Brain microvascular endothelial cell (primary cell): ENCODE measurements at places on chromosomes 6 and 20.

- DNase-seq, result peak; percentile 16
Observed at GRCh38 chr20:6768228-6769140, 998 bp downstream of the BMP2 start.

DNA sequence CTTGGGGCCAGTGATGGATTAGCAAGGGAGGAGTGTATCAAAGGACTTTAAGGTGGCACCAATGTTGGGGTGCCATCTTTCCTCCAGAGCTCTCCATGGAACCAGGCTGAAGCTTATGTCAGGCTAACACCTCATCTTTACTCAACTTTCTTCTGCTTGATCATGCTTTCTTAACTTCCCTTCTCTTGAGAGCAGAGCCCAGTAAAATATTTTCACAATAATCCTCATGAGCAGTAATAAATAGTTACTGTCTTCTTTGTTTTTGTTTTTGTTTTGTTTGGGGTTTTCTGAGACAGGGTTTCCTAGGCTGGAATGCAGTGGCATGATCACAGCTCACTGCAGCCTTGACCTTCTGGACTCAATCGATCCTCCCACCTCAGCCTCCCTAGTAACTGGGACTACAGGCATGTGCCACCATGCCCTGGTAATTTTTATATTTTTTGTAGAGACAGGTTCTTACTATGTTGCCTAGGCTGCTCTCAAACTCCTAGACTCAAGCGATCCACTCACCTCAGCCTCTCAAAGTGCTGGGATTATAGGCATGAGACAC lies 127.9 kb upstream of the TOP1 start:
- DNase-seq, result no peak

- no peak for DNase-seq
Observed at GRCh38 chr6:85143676-85144075, 306.2 kb upstream of the NT5E start.

DNA sequence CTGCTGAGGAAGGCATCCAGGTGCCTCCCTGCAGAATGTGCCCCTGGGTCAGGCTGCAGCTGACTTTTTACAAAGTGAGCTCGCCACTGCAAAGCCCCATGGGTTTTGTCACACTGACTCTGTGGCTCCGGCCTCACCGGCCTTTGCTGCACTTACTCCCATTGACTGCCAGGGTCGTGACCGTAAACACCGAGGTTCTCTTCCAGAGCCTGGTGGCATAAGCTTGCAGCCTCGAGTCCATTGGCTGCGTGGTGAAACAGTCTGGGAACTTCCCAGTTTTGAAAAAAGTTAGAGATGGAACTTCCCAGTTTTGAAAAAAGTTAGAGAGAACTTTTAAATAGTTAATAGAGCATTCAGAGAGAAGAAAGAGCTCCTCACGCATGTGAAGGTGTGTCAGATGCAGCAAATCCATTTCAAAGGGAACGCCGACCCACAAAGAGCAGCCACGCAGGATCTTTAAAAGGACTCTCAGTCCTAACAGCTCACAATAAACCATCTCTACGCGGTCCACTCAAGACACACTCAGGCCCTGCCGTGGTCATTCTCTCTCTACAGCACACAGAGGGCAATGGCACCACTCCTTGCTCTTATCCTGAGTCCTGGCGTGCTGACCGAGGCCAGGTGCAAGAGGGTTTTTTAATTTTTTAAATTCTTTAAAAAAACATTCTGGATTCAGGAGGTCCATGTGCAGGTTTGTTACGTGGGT lies 12.8 kb downstream of the RAMACL start:
- no peak for DNase-seq

DNA sequence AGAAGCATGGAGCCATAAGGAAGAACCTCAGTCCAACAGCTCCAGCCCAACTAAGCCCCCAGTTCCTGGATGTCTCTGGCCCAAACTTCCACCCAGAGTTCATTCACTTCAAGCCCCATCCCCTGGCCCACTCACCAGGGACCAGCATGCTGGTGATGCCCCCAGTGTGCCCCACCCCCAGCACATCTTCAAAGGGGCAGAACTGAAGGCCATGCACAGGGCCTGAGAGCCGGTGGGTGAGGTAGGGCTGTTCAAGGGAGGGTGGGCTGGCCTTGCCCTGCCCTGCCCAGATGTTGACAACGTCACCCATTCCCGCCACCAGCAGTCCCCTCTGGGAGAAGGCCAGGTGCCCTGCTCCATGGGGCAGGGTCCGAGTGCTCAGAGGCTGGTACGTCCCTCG lies 3.6 kb downstream of the B3GALT4 start:
- no peak for DNase-seq

DNA sequence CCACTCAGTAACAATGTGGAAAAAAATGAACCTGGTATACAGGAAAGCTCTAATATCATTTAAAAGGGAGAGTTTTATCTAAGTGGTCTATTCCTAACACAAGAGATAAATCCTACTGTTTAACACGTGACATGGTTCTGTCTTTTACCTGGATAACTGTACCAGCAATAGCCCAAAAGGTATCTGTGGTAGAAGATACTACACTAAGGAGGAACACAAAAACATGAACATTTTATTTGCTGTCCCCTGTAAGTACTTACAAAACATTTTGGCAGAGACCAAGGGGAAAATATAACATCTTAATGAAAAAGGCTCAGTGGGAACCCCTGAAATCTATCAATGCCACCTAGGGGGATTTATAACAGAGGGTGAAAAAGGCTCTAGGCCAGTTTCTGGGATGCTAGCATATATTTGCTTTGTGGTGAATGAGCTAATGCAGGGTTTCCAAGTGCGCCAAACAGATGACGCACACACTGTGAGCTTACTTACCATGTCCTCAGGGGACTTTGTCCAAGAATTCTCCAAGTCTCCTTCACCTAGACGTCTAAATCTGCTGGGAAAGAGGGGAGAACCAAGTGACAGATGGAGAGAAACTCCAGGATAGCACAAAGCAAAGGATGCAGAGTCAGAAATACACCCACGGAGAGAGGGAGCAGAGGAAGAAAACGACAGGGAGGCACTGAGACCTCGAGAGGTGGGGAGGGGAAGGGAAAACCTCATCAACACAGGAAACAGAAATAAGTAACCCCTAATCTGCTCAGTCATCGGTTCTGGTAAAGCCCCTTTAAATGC lies 147.9 kb upstream of the PRND start:
- peak; percentile 95 for DNase-seq

DNA sequence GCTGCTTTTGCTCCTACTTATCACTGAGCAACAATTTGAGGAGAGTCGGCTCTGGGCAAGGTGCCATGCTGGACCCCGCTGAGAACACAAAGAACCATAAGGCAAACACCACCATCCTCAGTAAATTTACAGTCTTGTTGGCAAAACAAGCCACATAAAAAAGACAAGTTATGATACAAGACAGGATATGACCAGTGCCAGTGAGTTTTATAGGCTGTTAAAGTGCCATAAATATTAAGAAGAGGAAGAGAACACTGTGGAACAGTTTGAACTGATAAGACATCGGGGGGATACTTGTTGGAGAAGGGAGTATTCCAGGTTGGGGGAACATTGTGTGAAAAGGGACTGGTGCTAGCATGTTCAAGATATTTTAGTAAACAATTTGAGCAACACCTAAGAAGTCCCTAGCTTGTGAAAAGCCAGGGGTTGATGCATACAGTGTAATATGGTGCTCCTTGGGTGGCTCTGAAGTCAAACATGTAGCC lies 25.3 kb upstream of the RIPOR2 start:
- no peak for DNase-seq

- DNase-seq, result peak; percentile 80
Observed at GRCh38 chr6:82182756-82183155, 64.8 kb downstream of the IBTK start.

DNA sequence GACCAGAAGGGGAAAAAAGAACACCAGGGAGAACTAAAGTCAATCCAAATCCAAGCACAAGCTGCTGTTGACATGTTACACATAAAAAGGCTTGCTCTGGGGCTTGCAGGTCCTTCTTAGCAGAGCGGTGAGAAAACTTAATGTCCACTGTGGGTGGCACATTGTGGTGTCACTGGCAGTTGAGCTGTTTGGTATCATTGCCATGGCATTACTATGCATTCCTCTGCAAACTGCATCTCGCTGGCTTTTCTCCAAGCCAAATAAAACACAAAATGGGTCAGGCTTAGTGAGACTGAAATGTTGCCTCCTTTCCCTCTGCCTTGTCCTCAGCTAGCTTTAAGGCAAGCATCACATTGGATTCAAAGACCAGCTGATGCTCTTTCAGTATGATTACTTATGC lies 40.9 kb downstream of the LY86 start:
- peak; percentile 6 for DNase-seq

GRCh38 chr20:63230800-63231268 lies 4.9 kb upstream of the BIRC7 start:
- DNase-seq, result peak; percentile 65

GRCh38 chr6:25027221-25027916 lies 91.6 kb upstream of the RIPOR2 start:
- no peak for DNase-seq

DNA sequence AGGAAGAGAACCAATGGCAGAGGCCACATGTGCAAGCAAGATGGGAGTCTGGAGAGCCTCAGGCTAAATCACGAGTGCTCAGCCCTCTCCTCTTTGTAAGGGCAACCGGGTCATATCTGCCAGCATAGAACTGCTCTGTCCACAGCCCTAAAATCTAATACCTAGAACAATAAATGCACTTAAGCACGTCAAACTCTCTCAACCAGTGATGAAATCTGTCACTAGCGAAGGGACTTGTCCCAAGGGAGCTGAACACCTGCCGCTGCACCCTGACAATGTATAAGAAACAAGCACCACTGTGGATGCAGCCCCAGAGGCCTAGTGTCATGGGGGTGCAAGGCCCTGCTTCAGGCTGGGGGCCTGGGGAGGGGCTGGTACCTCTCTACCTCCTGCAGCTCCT lies 82.5 kb downstream of the PRL start:
- no peak for DNase-seq

GRCh38 chr20:16474363-16474762 lies 98.9 kb downstream of the KIF16B start:
- DNase-seq, result no peak

DNA sequence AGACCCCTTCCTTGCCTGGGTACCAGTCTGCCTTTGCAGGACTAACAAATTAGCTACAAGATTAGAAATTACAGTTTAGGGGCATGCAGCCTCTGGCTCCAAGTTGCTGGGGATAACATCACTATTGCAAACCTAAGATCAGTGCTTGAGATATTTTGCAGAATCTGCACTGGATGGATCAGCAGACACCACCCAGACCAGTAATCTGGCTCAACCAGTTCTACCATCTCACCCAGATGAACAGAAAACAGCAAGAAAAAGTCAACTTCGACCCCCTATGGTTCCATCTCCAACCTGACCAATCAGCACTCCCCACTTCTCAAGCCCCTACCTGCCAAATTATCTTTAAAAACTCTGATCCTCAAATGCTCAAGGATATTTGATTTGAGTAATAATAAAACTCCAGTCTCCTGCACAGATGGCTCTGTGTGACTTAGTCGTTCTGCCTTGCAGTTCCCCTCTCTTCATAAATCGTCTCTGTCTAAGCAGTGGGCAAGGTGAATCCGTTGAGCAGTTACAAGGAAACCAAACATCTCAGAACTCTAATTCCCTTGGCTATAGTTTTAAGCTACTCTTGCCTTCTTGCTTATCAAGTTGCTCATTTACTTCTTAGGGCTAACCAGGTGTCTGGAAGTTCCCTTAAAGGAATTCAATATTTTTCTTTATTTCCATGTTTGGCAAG lies 16.1 kb upstream of the LMBRD1 start:
- no peak for DNase-seq

GRCh38 chr6:87824958-87825491 lies 123.0 kb upstream of the AKIRIN2 start:
- DNase-seq, result no peak

DNA sequence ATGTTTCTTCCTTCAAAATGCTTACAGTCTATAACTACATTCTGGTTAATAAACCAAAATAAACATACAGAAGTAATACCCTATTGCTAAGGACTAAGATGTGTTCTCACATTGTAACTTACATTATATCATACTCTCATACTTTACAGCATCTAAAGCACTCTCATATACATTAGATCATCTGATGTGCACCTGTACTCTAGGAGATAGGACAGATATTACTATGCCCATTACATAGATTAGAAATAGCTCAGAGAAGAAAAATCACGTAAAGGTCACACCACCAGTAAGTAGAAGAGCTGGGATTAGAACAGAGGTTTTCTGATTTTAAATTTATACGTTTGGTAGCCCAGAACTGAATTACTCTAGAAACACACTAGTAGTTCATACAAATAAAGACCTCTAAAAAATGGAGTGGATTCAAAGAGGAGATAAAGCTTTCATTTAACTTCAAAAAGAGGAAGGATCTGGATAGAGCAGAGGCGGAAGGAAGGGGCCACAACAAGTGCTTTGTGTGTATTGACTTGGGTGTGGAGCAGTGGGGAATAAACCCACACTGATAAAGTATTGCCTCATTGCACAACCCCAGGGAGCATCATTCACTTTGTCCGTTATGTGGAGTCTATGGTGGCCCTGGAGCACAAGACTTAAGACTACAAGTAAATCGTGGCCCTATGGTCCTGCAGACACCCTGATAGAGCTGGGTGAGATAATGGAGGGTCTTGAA lies 30.9 kb downstream of the SLC2A12 start:
- no peak for DNase-seq

GRCh38 chr20:23668477-23668951 lies 20.3 kb downstream of the CST4 start:
- DNase-seq, result peak; percentile 58

GRCh38 chr20:35503281-35503680 lies 26.2 kb downstream of the C20orf173 start:
- DNase-seq, result no peak
